Lung microvascular endothelial cell (primary cell): ENCODE measurements at places on chromosomes 6 and 20. TPM values are rescaled to one million over a fixed set of nuclear protein-coding genes. Genes with fewer than 3 reads are reported as not detected.

GRCh38 chr6:20412682-20413073 is 11.0 kb downstream of the E2F3 start:
- no peak for DNase-seq

DNA sequence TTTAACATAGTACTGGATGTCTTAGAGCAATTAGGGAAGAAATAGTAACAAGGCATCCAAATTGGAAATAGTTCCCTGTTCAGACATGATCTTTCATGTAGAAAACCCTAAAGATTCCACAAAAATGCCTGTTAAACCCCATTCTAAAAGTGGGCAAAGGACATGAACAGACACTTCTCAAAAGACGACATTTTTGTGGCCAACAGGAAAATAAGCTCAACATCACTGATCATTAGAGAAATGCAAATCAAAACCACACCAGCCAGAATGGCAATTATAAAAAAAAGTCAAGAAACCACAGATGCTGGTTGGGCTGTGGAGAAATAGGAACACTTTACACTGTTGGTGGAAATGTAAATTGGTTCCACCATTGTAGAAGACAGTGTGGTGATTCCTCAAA is 109.9 kb upstream of the MOCS1 start:
- no peak for DNase-seq

DNA sequence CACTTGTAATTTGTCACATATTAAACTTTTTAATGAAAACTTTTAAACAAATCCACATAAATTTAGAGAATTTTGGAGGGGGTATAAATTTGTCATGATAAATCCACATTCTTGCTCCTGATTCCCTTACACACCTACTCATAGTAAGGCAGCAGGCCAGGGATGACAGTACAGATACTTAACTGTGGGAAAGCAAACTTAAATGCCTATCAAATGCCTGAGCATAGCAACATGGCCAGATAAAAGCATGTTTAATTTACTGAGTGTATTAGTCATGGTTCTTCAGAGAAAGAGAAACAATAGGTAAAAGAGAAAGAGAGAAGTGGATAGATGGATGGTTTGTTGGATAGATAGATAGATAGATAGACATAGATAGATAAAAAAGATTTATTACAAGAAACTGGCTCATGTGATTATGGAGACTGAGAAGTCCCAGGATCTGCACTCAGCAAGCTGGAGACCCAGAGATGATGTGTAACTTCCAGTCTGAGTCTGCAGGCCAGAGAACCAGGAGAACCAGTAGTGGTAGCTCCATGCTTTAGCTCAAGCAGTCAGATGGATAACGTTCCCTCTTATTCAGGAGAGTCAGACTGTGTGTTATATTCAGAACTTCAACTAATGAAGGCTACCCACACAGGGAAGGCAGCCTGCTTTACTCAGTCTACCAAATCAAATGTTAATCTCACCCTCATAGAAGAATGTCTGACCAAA is 15.9 kb upstream of the ADGRF1 start:
- no peak for DNase-seq

- DNase-seq: peak; percentile 30
Observed at GRCh38 chr6:160461641-160462040, 113.5 kb downstream of the SLC22A3 start.

- DNase-seq: peak; percentile 50
Observed at GRCh38 chr6:75397656-75398465, 95.7 kb downstream of the FILIP1 start.

GRCh38 chr6:50992704-50993625 is 174.3 kb downstream of the TFAP2B start:
- no peak for DNase-seq

GRCh38 chr20:55961376-55962330 is 43.7 kb downstream of the CBLN4 start:
- DNase-seq: no peak

DNA sequence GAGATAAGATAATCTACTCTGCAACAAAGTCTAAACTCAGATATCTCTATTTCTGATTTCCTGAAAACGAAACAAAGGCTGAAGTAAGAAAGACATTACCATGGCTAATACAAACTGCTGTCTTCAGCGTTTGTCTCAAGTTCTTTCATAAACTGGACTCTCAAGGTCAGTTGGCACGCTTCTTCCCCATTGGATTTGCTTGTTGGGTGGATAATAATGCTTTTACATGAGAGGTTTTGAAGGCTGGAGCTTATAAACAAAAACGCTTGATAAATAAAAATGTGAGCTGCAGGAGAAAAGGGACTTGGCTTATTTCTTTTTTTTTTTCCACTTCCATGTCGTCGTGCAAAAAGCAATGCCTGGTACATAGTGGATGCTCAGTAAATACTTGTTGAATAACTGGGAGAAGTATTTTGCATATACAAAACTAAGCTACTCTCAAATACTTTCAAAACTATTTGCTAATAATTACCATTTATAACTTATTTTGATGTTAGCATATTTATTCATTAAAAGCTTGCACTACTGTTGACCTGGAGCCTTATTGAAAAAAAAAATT is 65.7 kb upstream of the EEF1A1 start:
- DNase-seq: no peak

DNA sequence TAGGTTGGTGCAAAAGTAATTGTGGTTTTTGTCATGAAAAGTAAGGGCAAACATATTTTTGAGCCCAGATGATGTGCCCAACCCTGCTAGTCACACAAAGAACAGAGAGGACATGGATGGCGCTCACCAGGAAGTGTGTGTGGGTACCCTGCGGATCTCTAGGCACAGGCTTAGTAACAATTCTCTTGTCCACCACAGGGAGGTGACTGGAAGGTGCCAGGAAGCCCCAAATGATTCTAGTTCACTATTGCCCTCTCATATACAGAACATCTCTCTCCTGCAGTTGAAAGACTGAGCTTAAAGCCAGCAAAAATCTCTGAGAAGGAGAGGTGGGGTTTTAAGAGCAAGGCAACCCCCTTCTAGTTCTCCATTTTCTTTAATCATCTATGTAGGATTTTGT is 272.1 kb upstream of the TAB2 start:
- DNase-seq: no peak

DNA sequence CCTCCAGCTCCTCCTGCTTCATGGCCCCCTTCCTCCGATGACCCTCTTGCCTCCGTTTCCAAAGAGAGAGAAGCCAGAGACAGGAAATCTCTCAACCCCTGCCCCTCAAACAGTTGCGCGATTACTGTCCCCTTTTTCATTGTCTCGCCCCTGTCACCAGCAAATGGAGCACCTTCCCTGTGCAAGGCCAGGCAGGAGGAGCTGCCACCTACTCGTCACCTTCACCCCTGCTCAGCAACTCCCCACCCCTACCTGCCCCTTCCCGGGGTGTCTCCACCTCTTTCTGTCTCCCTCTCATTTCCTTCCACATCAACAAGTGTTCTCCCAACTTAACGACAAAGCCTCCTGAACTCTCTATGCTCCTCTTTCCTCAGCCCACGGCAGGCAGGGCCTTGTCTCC is 13.7 kb downstream of the PNLDC1 start:
- DNase-seq: no peak

Gene BACH2
- 2.8 TPM in 2 replicates for total RNA-seq

Gene GPR6
- total RNA-seq: not detected in 2 replicates

Gene CST4
- not detected in 2 replicates for total RNA-seq

Gene SULF2
- 85.0 and 119 TPM in 2 replicates for total RNA-seq

Gene BPI
- not detected in 2 replicates for total RNA-seq
